ENCODE measurements at places on chromosomes 6 and 20.

GRCh38 chr6:160156842-160157241 is 35.2 kb downstream of the SLC22A1 start:
- no peaks in the 10 kb centered on the region for H3K4me1 ChIP-seq
- H3K27ac ChIP-seq = no peak overlapping the region
- H3K4me3 ChIP-seq = no peak overlapping the region
- no peaks in the 10 kb centered on the region for H3K36me3 ChIP-seq
- DNase-seq = no peak

- H3K4me3 ChIP-seq = no peak overlapping the region
- H3K36me3 ChIP-seq = peaks cover 4% of the 10 kb centered on the region
- DNase-seq = no peak
- H3K27me3 ChIP-seq = no peaks in the 10 kb centered on the region
- peaks cover 62% of the 10 kb centered on the region for H3K4me1 ChIP-seq
- H3K27ac ChIP-seq = peak overlapping the region; percentile 19
Measured at GRCh38 chr20:34022839-34023234, 29.1 kb downstream of the RALY start.

- H3K4me1 ChIP-seq = peaks cover 12% of the 10 kb centered on the region
- H3K27ac ChIP-seq = no peak overlapping the region
- H3K36me3 ChIP-seq = no peaks in the 10 kb centered on the region
Measured at GRCh38 chr6:12102350-12102749, 90.2 kb downstream of the HIVEP1 start.

- no peak overlapping the region for H3K27ac ChIP-seq
- peaks cover 2% of the 10 kb centered on the region for H3K4me1 ChIP-seq
- DNase-seq = no peak
- H3K4me3 ChIP-seq = no peak overlapping the region
- no peaks in the 10 kb centered on the region for H3K36me3 ChIP-seq
Measured at GRCh38 chr20:32685541-32686529, 12.1 kb upstream of the C20orf203 start.

DNA sequence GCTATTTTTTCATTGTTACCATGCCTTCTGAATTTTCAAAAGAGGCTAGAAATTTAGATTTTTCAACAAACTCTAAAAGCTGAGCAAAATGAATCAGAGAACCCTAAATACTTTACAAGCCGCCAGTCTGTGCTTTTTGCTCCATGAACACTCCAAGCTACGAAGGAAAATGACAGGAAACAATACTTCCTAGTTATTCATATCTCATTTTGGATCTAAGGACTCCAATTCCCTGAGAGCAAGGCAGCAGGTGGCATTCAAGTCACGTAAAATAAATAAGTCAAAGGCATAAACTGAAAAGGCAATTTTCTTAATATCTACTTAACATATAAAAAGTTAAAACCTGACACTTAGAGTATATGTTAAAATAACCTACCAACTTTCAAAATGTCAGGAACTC is 50.6 kb downstream of the PDSS2 start:
- H3K27me3 ChIP-seq = no peaks in the 10 kb centered on the region
- H3K36me3 ChIP-seq = peaks cover 4% of the 10 kb centered on the region
- peaks cover 3% of the 10 kb centered on the region for H3K4me1 ChIP-seq
- H3K4me3 ChIP-seq = no peak overlapping the region

DNA sequence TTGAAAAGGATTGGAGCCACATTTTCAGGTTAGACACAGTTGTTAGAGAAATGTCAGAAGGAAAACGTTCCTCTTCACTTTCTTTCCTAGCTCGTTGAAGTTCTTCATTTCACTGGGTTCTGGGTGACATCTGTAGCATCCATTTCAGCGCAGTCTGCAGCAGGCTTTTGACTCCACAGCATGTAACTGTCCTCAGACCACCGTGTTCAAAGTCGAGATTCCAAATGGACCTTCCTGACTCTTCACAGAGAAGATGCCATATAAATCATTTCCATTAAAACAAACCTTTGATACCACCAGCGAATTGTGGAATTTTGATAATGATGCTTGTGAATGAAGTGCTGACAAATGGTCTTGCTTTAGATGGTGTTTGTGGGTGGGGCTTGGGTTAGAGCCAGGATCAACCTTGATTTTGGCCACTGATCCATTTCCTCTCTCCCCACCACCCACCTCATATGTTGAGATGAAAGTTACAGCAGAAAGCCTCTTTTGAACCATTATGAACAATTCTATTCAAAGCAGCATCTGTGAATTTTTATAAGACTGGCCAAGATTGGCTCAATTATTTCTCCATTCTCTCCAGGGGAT is 185.3 kb upstream of the PREP start:
- no peaks in the 10 kb centered on the region for H3K27me3 ChIP-seq
- H3K27ac ChIP-seq = peak overlapping the region; percentile 92
- H3K4me3 ChIP-seq = no peak overlapping the region
- H3K36me3 ChIP-seq = peaks cover 4% of the 10 kb centered on the region

- no peak for DNase-seq
- no peak overlapping the region for H3K27ac ChIP-seq
- H3K36me3 ChIP-seq = no peaks in the 10 kb centered on the region
Measured at GRCh38 chr20:60868316-60868891, 383.7 kb upstream of the CDH4 start.
